ENCODE measurements at places on chromosomes 7 and 10.

DNA sequence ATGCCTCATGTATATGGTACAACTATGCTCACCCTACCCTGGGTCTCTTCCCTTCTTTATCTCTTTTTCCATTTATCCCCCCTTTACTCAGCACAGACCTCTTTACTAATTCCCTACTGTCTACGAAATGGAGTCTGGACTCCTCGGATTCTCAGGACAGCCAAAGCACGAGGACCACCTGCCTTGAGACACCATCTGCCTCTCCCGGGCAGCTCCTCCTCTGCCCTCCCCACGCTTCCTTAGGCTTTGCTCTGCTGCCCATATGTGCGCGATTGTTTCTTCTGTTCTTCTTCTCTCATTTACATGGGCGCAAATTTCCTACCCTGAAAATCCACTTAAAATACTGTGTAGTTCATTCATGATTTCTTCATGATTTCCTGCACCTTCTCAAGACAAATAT, 62.7 kb upstream of the STK17A start:
- DNase-seq, result no peak

DNA sequence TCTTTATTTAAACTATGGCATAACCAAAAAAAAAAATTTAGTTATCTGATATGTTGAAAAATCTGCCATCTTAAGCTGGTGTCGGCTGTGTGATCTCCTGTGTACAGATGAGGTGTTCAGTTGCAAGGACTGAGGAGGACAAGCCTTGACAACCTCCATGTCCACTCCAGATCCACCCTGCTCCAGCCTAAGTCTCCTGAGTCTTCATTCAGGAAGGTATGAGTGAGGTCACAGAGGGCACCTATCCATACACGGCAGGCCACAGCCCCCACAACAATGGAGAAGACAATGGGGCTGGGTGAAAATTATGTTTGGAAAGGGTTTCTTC, 16.1 kb downstream of the TARP start:
- no peak for DNase-seq

GRCh38 chr7:132561763-132562162, 14.5 kb downstream of the PLXNA4 start:
- DNase-seq, result no peak

DNA sequence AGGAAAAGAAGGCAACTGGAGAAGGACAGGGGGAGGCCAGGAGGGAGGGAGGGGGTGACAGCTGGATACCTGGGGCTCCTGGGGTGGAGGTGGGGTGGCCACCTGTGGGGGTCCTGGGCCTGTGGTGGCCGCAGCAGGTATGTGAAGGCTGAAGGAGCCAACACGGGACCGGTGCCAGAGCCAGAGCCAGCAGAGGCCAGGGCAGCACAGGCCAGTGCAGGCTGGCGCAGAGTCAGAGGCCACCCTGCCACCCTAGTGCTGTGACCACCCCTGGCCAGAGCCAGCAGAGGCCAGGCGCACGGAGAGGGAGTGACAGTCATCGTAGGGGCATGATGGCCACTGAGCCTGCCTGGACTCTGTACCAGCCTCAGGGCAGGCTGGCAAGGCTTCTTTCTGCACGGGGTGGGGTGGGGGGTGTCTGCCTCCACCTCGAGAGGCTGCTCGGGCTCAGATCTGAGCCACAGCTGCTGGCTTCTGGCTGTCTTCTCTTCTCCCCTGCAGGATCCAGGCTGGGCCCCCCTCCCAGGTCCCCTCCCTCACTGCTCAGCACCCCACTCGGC, 28.8 kb downstream of the YKT6 start:
- no peak for DNase-seq

GRCh38 chr10:61135276-61135721, 191.3 kb upstream of the RHOBTB1 start:
- DNase-seq, result no peak

GRCh38 chr10:663466-663751, 26.1 kb downstream of the DIP2C start:
- no peak for DNase-seq

- DNase-seq, result no peak
Measured at GRCh38 chr7:107711301-107711700, 32.6 kb upstream of the CBLL1 start.

DNA sequence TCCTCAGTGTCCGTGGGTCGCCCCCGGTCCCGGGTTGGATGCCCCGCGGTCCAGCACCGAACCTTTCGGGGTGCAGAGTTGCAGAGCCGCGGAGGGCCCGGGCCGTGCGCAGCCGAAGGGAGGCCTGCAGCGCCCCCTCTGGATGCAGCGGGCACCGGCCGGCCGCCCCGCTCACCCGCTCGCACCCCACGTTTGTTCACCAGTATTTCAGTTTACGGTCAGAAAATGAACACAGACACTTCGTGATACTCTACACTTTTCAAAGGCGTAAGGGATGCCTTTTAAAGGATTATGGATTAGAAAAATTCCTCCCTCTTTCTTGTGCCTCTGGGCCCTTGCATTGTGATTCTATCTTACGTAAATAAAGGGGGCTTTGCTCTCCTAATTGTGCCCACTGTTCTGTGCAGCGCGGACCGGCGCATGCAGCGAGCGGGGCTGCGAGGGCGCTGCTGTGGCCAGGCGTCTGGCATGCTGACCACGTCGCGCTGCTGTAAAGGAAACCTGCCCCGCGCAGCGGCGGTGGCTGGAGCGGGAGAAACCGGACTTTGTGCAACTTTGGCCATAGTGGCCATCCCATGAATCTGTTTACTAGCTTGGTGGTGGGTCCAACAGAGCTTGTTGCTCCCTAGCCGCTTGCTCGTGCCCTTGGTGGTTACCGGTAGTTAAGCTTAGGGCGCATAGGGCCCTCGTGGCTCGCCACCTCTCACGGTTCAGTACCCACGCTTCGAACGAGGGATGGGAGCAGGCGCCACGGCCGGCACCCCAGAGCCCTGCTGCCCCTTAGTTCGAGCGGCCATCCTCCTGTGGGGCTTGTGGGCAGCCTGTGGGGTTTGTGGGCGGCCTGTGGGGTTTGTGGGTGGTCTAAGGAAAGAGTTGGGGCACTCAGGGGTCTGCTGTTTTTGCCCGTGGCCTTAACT, 739 bp upstream of the MEST start:
- DNase-seq, result peak; percentile 48

DNA sequence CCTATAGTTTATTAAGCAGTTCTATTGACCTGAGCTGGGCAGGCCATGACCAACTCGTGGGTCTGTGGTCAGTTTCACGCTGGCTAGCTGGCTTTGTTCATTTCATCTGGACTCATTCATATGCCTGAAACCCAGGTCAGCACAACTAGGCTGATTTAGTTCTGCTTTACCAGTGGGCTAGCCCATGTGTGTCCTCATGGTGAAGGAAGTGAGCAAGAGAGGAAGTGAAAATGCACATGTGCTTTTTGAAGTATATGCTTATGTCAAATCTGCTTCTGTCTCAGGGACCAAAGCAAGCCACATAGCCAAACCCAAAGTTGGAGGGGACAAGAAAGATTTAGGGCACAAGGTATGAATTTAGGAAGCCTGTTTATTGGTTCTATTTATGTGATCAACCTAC, 154.5 kb downstream of the RNF133 start:
- DNase-seq, result no peak

GRCh38 chr7:130560972-130561371, 69.1 kb downstream of the MEST start:
- no peak for DNase-seq

DNA sequence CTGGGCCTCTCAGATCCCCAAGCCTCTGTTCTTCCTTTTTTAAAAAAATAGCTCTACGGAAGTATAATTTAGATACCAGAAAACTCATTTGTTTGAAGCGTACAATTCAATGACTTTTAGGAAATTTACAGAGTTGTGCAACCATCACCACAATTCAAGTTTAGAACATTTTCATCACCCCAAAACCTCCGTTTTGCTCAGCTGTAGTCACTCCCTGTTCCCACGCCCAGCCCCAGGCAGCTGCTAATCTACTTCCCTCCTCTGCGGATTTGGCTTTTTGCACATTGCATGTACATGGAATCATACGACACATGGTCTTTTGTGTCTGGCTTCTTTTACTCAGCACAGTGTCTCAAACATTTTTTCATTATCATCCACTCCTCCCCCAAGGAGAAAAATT, 229.2 kb downstream of the TCF7L2 start:
- no peak for DNase-seq

- DNase-seq, result no peak
Measured at GRCh38 chr10:119478811-119479341, 63.6 kb downstream of the RGS10 start.

DNA sequence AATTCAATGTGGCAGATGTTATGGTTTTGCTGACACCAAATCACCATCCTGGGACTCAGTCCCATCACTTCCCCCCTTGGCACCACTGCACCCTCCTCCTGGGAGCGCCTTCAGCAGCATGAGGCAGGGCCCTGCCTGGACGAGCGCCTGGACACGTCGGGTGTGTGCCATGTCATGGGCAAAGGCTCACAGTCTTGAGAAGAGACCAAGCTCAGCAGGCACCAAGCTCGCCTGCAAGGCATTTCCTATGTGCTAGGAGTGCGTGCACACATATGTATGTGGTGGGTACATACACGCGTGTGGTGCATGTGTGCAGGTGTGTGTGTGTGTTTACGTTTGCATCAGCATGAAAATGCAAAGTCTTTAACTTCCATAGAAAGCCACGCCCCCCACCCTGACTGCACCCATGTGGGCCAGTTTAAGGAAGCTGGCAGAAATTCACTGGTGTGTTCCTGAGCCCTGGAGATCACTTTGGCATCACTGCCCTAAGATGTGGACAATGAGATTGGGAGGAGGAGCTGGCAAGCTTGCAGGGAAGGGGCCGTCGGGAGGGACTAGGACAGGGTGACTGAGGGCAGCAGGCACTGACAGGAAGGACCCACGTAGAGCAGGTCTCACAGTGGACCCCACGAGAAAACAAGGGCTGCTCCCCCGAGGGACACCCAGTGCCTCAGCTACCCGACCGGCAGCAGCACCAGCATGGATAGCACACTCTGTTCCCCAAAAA, 169.9 kb upstream of the PPP2R2D start:
- no peak for DNase-seq

- DNase-seq, result no peak
Measured at GRCh38 chr10:98257198-98257597, 10.8 kb downstream of the LOXL4 start.

GRCh38 chr7:123537026-123537642, 2.7 kb upstream of the IQUB start:
- DNase-seq, result no peak

DNA sequence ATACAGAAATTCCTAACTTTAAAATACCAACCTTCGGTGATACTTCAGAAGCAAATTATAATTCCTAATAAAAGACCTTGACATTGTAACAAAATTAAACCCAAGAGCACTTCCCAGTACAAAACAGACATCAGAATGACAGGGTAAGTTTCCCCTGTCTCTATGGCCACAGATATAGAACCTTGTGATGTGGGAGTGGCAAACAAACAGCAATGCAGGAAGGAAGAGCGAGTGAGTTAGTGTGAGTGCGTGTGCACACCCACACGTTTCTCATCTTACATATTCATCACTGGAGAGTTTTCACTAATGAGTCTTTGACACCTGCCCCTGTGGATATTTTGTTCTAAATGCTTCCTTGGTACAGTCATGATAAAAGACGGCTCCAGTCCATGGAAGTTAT, 72.2 kb downstream of the VWC2 start:
- DNase-seq, result no peak

DNA sequence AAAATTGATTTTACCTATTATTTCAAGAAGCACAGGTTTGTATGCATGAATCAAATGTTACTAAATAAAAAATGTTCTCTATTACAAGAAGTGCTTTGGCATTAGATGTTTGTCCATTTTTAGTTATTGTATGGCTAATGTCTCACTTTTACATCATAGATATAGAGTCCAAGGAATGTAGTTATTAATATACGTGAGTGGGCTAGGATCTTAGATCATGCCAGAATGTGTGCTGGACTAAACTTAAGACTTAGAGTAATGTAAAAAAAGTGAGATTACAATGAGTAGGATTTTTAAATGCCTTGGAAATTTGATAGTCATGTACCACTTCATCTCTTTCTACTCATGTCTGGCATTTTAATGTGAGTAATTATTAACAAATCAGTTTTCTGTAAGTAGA, 196.6 kb downstream of the ARL4A start:
- no peak for DNase-seq

DNA sequence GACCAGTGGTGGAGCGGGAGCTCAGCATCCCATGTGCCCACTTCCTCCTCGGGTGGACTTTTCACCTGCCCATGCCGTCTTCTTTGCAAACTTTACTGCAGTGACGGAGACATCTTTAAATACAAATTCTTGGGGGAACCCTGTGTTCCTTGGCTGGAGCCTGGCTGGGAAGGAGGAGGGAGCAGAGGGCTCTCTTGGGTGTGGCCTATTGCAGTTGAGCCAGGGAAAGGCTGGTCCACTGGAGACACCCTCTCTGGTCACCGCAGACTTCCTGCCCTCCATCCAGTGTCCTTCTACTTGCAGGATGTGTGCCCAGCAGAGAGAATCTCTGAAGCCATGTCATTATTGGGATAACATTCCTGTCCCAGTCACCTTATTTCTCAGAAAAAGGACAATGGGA, 67.3 kb downstream of the TCF7L2 start:
- no peak for DNase-seq

DNA sequence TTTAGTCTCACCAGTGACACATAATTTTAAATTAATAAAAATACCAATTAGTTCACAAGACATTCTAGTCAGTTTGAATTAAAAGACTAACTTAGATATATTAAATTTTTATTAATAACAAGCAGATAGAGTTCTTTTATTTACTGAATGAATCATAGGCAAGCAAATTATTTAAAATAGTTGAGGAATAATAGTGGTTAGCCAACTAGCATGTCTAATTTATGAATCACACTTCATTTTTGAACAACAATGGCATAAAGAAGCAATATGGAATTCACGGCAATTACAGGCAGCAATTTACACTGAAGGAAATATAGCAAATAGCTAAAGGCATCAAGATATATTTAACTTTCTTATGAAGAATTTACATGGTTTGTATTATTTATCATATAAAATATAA, 187.0 kb upstream of the SLC26A5 start:
- no peak for DNase-seq

GRCh38 chr10:129030996-129031843, 435.8 kb upstream of the MGMT start:
- peak; percentile 45 for DNase-seq

DNA sequence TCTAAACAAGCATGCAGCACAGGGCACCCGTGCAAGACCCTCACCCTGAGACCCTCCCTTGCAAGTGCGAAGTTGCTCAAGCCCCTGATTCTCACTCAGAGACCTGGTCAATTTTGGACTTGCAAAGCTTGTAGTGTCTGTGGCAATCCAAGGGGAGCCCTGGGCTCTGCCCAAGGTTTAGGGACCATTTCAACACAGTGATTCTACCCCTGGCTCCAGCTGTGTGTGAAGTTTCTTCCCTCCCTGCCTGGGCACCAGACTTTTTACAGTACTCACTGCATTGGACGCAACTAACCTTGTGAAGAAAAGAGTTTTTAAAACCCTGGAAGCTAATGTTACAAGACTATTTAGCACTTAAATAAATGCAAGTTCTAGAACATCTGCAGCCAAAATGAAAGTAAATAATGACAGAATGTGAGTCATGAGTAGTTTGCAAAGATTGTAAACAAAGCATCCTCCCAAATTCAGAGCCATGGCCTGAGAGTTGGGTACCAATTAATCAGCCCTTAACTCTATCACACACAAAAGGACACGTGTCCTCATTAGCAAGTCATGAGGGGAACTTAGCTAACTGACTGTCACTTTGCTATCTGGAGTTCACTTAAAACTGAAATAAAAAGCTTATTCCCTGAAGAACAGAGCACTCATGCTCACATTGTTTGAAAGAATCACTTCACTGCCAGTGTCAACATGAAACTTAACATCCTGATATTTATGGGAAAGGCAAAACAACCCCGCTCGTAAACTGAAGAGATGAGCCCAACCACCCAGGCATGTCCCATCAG, 48.1 kb downstream of the RGS10 start:
- no peak for DNase-seq
